ENCODE measurements at places on chromosomes 16 and 17.

GRCh38 chr16:47416869-47417268, 44.0 kb downstream of the ITFG1 start:
- DNase-seq = no peak

DNA sequence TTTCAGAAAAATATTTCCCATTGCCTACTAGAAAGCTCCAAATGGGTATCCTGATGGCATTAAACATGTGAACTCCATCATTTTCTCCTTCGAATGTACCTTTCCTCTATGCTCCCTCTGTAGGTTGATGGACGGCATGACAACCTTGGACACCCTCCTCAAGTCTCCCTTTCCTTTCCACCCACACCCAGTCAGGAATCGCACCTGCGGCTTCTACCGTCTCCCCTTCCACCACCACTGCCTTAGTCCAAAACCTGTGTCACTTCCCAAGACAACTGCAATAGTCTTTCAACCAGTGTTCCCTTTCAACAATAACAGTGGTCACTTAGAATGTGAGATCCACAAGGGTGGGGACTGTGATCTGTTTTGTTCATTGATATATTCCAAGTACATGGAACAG, 233.1 kb upstream of the AXIN2 start:
- DNase-seq = no peak

GRCh38 chr17:80577876-80578570, 33.4 kb downstream of the RPTOR start:
- DNase-seq = no peak

GRCh38 chr16:5041600-5042133, 7.9 kb upstream of the NAGPA start:
- DNase-seq = no peak

DNA sequence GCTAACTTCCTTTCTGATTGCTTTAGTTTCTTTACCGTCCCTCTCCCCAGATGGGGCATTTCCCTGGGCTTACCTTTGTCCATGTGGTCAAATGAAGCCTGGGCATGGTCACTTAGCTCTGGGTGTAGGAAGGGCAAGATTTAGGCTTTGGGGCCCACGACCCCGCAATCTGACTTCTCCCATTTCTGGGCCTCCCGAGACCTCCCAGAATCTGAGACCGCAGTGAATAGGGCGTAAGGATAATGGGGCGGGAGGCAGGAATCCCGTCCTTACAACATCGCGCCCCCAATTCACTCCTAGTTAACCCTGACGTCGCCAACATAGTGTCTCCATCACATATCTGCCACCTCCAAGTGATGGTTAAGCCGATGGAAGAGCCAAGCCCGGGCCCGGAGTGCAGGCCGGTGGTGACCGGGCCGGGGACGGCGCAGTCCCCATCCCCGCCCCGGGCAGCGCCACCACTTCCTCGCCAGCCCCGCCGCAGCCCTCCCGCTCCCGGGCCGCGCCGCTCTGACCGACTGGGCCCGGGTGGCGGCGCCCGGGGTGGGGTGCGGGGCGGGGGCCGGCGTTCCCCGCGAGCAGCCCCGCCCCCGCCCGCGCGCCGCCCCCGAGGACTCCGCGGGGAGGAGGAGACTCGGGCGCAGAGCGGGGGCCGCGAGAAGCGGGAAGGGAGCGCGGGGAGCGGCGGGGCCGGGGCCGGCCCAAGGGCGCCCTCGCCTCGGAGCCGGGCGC, at the start of gene RHBDL3:
Gene RHBDL3, plus strand, starts transcription at position 641 of the 732 bp plus-strand sequence. CDS start 358 bp downstream, outside the sequence.
- no peak for DNase-seq

DNA sequence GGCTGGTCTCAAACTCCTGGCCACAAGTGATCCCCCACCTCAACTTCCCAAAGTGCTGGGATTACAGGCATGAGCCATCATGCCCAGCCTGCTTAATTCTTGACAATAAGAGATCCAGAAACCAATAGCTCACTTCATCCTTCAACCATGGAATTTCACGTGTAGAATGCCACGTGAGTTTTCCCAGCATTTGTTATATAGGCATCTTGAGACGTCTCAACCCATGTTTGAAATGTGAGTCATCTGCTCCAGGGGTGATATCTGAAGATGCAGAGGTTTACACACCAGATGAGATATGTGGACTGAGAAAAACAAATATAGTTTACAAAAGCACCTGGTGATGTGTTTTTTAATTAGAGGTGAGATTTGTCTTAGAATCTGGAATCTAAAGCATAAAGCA, 7.1 kb downstream of the TEKT3 start:
- no peak for DNase-seq

DNA sequence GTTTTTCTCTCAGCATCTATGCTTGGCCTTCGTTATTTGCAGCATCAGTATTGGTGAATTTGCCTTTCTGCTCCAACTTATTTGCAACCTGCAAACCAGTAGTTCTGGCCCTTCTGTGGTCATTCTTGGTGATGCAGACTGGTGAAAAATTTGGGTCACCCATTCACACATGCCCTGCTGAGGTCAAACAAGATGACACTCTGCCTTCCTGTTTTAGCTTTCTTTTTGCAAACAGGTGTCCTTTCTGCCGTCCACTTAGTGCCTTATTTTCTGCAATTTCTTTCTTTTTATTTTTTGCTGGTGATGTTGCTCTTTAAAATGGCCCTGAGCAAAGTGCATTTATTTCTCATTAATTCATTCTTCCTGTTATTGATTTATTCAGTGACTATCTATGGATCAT, 31.3 kb downstream of the PLCG2 start:
- DNase-seq = no peak

- no peak for DNase-seq
Measured at GRCh38 chr16:82135844-82136243, 34.2 kb downstream of the MPHOSPH6 start.

GRCh38 chr16:50879873-50880695, 138.2 kb downstream of the CYLD start:
- DNase-seq = no peak

DNA sequence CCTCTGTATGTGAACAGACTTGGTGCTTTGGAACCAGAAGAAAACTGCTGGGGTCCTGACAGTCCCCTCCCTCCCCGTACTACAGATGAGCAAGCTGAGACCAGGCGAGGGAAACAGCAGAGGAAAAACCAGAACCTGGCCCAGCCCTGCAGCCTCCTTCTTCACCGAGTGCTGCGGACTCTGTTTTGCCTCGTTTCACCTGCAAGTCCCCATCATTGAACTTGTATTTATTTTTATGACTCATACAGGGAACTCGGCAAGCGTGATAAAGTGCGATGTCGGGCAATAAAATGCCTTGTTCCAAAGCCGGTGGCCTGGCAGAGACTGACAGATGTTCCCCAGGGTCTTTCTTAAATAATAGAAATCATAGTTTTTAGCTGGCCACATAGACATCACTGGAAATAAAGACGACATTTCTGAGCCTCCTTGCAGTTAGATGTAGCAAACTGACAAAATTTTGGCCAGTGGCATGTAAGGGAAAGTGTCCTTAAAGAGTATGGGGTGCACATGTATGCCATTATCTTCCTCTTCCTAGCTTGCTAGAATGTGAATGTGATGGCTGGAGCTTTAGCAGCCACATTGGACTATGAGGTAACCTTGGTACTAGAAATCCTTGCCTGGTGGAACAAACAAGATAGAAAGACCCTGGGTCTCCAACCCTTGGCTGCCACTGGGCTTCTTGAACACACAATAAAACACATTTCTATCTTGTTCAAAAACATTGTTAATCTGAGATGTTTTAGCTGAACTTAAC, 128.6 kb downstream of the IRF8 start:
- DNase-seq = no peak

DNA sequence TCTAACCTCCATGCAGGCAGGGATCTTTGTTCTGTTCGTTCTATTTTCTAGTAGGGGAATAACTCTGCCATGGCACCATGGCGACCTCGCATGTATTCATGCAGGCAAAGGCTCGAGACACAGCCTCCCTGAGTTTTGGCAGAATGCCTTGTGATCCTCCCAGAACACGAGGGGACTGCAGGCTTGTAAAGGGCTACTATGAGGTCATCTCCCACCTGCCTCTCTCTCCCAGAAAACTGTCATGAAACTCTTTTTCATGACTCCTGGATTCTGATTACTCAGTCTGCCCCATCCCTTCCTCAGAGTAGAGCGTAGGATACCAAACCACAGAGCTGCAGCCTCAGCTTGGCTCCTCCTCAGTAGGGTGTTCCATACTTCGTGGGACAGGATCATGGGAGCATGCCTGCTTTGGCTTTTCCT, 64.3 kb downstream of the IGF2BP1 start:
- DNase-seq = no peak

- no peak for DNase-seq
Measured at GRCh38 chr17:31570951-31571892, 179.7 kb downstream of the RAB11FIP4 start.

GRCh38 chr16:17357307-17358062, 113.3 kb downstream of the XYLT1 start:
- DNase-seq = no peak

DNA sequence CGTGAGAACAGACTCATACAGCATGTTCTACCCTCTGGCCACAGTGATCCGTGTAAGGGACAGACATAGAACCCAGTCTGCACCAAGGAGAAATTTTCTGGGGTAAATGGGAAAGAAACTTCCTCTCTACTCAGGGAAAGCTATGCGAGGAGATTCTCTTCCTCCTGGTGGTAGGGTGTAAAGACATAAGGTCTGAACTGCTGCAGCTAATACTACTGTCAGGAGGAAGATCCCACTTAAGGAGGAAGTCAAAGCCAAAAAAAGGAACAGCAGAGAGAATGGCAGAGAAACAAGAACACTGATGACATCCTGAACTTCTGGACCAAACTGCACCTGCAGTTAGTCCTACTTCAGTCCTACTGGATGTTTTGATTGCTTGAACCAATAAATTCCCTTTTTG, 7.1 kb upstream of the TM4SF5 start:
- DNase-seq = no peak

DNA sequence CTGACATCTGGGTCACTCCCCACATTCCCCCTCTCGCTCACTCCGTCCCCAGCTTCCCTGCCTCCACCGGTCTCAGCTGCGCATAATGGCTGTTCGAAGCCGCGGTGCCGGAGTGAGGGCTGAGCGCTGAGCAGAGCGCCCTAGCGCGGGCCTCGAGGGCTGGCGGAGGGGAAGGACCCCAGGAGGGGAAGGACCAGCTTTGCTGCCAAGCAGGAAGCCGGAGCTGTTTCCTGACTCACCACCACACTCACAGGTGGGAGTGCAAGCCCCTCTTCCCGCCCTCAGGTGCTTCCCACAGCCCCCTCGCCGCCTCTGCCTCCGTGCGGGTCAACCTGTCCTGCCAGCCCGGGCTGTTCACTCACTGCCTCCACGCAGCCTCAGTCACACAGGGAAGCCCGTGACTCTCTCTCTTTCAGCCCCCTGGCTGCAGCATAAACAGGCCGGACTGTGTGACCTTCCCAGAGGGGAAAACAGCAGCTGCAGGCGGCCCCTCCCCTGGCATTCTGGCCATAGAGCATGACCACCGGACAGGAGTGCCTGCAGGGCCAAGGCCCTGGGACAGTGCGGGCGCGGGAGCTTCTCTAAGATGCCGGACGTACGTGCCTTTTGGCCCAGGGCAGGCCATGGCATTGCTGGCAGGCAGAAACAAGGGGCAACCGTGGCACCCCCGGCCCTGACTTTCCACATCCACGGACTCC, 23.7 kb downstream of the SLC43A2 start:
- no peak for DNase-seq

- no peak for DNase-seq
Measured at GRCh38 chr16:10386517-10387100, 748 bp downstream of the ATF7IP2 start.

GRCh38 chr17:59746849-59747445, 39.5 kb downstream of the VMP1 start:
- DNase-seq = no peak

DNA sequence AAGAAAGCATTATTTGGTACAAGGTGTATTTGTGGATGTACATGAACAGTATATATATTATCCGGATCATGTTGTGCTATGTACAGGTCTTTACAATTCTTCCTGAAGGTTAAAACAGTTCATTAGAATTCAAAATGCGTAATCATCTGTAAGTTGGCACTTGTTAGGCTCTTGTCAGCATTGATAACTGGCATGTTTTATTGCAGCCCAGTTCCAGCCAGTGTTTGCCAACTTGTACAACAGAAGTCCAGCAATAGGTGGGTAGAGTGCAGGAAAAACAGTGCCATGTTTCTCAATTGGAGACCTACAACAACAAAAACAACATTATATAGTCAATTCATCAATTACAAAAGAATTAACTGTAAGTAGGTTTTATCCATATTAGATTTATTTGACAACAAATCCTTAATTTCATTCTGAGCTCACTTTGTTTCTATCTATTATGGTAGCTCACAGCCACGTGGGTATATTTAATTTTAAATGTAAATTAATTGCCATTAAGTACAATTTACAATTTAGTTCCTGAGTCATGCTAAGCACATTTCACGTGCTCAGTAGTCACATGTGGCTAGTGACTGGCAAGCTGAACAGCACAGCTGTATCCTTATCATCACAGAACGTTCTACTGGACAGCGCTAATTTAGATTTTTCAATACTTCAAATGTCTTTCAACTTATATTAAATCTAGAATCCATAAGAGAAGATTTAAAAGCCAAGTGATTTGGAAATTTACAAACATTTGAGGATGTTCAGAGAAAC, 8.6 kb upstream of the ANKFY1 start:
- no peak for DNase-seq

DNA sequence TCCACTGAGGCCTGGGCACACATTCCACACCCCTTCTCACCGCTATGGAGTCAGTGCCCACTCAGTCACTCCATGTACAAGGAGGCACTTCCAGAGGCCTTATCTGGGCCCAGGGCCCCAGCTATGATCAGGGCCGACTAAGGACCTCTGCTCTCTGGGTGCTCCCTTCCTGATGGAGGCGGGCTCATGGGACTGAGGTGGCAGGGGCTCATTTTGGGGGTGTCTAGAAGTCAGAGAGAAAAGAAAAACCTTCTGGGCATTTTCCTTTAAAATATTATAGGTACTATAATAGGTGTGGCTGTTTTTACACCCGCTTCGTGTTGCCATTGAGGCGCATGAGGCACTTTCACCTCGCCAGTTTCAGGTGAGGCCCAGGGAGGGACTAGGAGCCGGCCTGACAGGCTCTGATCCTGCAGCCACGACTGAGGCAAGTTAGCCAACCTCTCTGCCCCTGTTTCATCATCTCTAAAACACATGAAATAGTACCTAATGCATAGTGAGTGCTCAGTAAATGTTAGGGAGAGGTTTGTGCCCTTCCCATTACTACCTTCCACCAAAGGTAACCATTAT, 14.4 kb downstream of the B9D1 start:
- no peak for DNase-seq

- no peak for DNase-seq
Measured at GRCh38 chr16:3045758-3046640, at the start of gene MMP25. Gene MMP25, plus strand, starts transcription at chr16:3046561. Its CDS starts 357 bp downstream, at chr16:3046918.

DNA sequence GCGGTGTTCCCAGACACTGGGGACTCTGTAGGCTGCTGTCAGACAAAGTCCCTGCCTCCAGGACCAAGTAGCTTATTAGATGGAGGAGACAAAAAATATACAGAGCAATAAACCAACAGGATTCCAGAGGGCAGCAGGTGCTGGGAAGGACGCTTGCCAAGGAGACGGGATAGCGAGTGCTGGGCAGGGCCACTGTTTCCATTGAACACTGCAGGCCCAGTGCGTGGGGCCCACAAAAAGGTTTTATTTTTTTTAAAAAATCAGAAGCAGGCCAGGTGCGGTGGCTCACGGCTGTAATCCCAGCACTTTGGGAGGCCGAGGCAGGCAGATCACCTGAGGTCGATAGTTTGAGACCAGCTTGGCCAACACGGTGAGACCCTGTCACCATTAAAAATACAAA, 84.2 kb downstream of the ABCC6 start:
- no peak for DNase-seq

All from glomerular endothelial cell (primary cell).